ENCODE measurements at places on chromosomes 5 and 9. TPM values are rescaled to one million over a fixed set of nuclear protein-coding genes. Genes with fewer than 3 reads are reported as not detected.

C8G gene
- not detected for total RNA-seq

GABRA1 gene
- not detected for total RNA-seq

LCN12 gene
- total RNA-seq = 0.84 TPM

PTGS1 gene
- total RNA-seq = 0.62 TPM

GAPVD1 gene
- 44.0 TPM for total RNA-seq

BTNL8 gene
- 0.20 TPM for total RNA-seq

- H3K4me3 ChIP-seq = no peak overlapping the region
- H3K27me3 ChIP-seq = peaks cover 22% of the 10 kb centered on the region
- DNase-seq = no peak
- no peak overlapping the region for H3K27ac ChIP-seq
Measured at GRCh38 chr9:133234577-133235322, 25.7 kb upstream of the OBP2B start.

DNA sequence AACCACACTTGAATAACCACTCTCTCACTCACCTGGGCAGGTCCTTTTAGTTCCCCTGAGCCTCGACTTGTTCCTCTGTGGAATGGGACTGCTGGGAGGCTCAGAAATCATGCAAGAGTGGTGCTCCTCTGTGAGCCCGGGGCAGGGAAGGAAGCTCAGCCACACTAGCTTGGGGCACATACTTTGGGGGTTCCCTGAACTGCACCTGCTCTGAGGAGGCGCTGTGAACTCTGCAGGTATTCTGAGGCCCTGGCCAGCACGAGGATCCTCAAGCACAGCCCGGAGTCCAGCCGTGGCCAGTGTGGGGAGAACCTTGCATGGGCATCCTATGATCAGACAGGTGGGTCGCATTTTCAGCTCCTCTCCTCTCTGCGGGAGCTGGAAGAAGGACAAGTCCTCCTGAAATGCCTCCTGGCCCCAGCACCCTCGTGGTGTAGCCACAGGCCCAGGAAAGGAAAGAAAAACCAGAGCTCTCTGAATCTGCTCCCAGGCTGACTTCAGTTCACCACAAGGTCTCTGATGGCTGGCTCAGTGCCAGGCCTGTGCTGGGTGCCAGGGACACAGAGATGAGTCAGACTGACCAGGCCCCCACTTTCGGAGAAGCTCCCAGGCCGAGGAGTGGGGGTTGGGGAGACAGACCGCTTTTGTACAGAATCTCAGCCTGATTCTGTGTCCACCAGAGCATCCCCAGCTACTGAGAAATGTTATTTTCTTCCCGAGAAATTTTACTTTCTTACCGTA lies 11.9 kb downstream of the GLIPR2 start:
- no peak overlapping the region for H3K27ac ChIP-seq
- DNase-seq = peak; percentile 85
- H3K4me1 ChIP-seq = peaks cover 74% of the 10 kb centered on the region
- no peaks in the 10 kb centered on the region for H3K27me3 ChIP-seq

DNA sequence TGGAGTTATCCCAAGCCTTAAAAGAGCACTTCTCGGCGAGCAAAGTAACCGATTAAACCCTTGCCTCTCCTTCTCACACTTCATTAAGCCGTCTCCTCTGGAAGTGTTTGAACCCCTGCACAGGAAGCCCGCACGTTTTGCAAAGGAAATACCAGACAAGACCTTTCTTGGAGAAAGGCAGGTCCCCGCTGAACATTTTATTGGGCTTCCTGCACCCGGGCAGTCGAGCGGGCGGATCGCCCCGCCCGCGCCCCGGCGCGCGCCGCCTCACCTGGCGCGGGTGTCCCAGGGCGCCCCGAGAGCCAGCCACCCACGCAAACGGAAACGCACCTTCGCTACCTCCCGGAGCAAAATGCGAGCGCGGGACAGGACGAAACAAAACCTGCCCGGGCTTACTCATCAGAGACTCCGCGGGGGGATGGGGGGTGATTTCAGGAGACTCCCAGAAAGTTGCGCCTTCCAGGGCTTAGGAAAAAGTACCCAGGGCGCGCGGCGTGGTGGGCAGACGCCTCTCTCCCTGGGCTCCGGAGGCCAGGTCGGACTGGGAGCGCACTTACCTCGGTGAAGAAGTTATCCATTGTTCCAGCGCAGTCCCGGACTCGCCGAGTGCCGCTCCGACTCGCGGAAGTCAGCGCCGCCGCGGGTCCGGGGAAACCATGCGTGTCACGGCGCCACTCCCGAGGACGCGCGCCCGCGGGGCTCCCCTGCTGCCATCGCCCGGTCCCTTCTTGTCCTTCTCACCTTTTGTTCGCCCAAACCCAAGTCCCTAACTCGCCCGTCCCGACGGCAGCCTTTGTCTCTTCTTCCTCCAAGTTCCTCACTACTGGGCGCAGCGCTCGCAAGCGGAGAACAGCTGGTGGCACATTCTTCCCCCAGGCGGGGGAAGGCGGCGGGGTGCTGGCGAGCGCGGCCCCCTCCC lies 598 bp downstream of the MYO10 start:
- H3K4me3 ChIP-seq = peak overlapping the region; percentile 67
- peaks cover 19% of the 10 kb centered on the region for H3K4me1 ChIP-seq
- H3K27ac ChIP-seq = no peak overlapping the region
- H3K27me3 ChIP-seq = peaks cover 87% of the 10 kb centered on the region
- peak; percentile 38 for DNase-seq

GRCh38 chr5:172828911-172829431 lies 5.1 kb upstream of the ERGIC1 start:
- no peaks in the 10 kb centered on the region for H3K36me3 ChIP-seq
- peaks cover 9% of the 10 kb centered on the region for H3K4me1 ChIP-seq
- no peak overlapping the region for H3K4me3 ChIP-seq
- no peaks in the 10 kb centered on the region for H3K27me3 ChIP-seq

DNA sequence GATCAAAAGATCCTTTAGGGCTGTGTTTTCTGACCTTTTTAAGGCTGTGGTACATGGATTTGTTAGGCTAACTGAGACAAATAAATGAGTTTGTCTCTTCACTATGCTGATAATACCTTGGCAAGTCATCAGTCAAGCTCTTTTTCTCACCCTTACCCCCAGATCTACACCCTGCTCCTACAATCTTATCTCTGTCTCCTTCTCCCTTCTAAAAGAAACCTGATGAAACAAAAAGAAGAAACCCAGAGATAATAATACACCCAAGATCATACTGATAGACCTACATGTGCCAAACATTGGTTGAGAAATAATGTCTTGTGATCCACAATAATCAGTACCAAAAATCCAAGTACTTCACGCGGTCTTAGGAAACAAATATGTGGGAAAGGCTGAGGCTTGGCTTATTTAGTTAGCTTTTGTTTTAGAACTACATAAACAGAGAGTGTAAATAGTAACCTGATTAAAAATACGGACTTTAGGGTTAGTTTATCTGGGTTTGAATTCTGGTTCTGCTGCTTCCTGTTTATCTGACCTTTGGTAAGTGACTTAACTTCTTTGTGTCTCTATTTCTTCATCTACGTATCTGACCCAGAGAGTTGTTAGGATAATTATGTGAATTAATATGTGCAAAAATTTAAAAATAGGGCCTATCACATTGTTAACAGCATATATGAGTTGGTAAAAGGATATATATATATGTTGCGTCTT lies 24.8 kb upstream of the PDCD1LG2 start:
- H3K27ac ChIP-seq = no peak overlapping the region
- no peak for DNase-seq
- no peak overlapping the region for H3K4me3 ChIP-seq
- H3K4me1 ChIP-seq = no peaks in the 10 kb centered on the region

DNA sequence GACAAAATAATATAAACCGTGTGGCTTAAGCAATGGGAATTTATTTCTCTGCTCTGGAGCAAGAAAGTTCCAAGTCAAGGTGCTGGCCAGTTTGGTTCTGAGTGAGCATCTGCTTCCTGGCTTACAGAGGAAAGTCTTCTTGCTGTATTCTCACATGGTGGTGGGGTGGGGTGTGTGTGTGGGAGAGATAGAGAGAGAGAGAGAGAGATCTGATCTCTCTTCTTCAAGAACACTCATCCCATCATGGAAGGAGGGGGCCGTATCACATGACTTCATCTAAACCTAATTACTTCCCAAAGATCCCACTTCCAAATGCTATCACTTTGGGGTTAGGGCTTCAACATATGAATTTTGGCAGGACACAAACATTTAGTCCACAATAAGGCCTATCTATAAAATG lies 91.2 kb downstream of the PRR16 start:
- H3K4me1 ChIP-seq = no peaks in the 10 kb centered on the region
- no peaks in the 10 kb centered on the region for H3K36me3 ChIP-seq
- no peaks in the 10 kb centered on the region for H3K27me3 ChIP-seq
- H3K27ac ChIP-seq = no peak overlapping the region

- H3K27me3 ChIP-seq = no peaks in the 10 kb centered on the region
- peaks cover 2% of the 10 kb centered on the region for H3K36me3 ChIP-seq
- peak overlapping the region; percentile 79 for H3K4me3 ChIP-seq
- no peak overlapping the region for H3K27ac ChIP-seq
Measured at GRCh38 chr9:34380511-34381315, 4.0 kb upstream of the MYORG start.

GRCh38 chr5:88870285-88870684 lies 12.7 kb downstream of the MEF2C start:
- no peak overlapping the region for H3K4me3 ChIP-seq
- peaks cover 2% of the 10 kb centered on the region for H3K4me1 ChIP-seq
- H3K27ac ChIP-seq = no peak overlapping the region
- peaks cover 17% of the 10 kb centered on the region for H3K27me3 ChIP-seq

GRCh38 chr5:141879941-141880738 lies 1.9 kb upstream of the PCDH1 start:
- H3K27ac ChIP-seq = no peak overlapping the region
- peaks cover 87% of the 10 kb centered on the region for H3K27me3 ChIP-seq
- DNase-seq = no peak
- no peak overlapping the region for H3K4me3 ChIP-seq

- H3K27me3 ChIP-seq = no peaks in the 10 kb centered on the region
- H3K36me3 ChIP-seq = no peaks in the 10 kb centered on the region
- H3K4me3 ChIP-seq = no peak overlapping the region
- no peaks in the 10 kb centered on the region for H3K4me1 ChIP-seq
Measured at GRCh38 chr5:110018509-110018908, 328.8 kb downstream of the MAN2A1 start.

DNA sequence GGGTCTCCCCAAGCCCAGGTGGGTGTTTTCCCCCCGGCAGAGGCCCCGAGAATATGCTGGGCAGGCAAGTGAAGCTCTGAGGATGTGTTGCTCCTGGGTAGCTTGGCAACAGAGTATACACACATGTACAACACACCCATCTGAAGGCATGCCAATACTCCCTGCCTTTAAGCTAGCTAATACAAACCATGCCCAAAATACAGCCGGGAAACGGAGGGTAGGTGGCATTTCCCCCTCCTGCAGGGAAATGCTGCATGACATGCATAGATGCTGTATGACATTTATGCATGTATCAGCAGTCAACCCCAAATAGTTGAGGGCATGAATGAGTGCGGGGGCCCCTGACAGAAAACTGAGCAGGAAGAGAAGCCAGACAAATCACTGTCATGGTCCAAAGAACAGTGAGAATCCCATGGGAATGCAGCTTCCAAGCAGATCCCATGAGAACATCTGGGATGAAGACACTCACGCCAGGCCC lies 614.1 kb downstream of the EBF1 start:
- no peaks in the 10 kb centered on the region for H3K36me3 ChIP-seq
- no peak overlapping the region for H3K4me3 ChIP-seq
- H3K27ac ChIP-seq = no peak overlapping the region

DNA sequence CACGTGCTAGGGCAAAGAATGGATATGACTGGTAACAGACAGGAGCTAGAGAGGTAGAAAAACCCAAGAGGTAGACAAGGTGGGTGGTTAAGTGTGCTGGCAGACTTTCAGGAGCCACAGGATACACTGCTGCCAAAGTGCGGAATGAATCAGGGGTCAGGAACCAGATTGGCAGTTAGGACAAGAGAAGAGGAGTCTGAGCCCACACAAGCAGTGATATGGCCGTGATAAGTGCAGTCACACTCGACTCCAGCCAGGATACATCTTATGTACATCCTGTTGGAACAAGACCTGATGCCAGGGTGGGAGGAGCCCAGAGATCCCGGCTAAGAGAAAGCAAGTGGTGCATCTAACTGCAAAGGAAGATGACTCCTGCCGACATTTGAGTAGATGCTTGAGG lies 10.0 kb downstream of the SLIT3 start:
- H3K4me1 ChIP-seq = no peaks in the 10 kb centered on the region
- no peak overlapping the region for H3K4me3 ChIP-seq
- DNase-seq = no peak
- H3K27ac ChIP-seq = no peak overlapping the region
- no peaks in the 10 kb centered on the region for H3K36me3 ChIP-seq
- peaks cover 8% of the 10 kb centered on the region for H3K27me3 ChIP-seq

- no peak overlapping the region for H3K4me3 ChIP-seq
- no peak for DNase-seq
- no peak overlapping the region for H3K27ac ChIP-seq
- no peaks in the 10 kb centered on the region for H3K27me3 ChIP-seq
Measured at GRCh38 chr9:120592210-120592609, 12.2 kb upstream of the CDK5RAP2 start.

DNA sequence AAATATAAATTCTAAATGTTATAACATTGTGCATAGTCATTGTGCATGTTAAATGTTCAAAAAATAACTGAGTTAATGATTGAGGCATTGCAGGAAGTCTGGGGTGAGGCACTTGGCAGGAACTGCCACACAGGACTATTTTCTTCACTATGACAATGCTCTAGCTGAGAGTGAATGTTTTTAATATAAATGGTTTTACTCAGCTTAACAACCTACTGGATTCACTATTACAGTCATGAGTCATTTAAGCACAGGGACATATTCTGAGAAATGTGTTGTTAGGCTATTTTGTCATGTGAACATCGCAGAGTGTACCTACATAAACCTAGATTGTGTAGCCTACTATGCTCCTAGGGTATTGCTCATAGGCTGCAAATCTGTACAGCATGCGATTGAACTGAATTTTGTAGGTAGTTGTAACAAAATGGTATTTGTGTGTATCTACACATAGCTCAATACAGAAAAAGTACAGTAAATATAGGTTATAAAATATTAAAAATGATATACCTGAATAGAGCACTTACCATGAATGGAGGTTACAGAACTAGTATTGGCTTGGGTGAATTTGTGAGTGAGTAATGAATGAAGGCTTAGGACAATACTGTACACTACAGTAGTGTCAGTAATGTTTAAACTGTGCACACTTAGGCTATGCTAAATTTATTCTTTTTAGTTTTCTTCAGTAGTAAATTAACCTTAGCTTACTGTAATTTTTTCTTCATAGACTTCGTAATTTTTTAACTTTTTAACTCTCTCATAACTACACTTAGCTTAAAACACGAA lies 346.1 kb upstream of the PTGER4 start:
- DNase-seq = no peak
- peaks cover 6% of the 10 kb centered on the region for H3K4me1 ChIP-seq
- H3K4me3 ChIP-seq = no peak overlapping the region
- H3K27me3 ChIP-seq = peaks cover 3% of the 10 kb centered on the region

- no peak for DNase-seq
- no peaks in the 10 kb centered on the region for H3K36me3 ChIP-seq
- H3K27me3 ChIP-seq = peaks cover 4% of the 10 kb centered on the region
- H3K27ac ChIP-seq = no peak overlapping the region
- no peaks in the 10 kb centered on the region for H3K4me1 ChIP-seq
Measured at GRCh38 chr5:56639476-56639875, 175.9 kb upstream of the MAP3K1 start.

DNA sequence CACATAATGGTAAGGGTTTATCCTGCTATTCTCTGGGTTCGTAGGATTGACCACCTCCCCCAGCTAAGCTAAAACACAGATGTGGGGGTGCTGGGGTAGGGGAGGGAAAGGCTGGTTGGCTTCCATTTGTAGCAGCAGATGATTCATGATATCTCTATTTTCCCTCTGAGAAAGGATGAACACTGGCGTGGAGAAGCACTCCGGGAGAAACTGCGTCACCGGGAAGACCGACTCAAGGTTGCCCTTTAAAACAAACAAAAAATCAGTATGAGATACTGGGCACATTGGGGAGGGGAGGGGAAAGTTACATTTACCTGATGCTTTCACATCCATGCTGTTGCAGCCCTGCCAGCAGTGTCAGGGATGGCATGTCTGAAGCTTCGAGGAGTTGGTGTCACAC lies 28.2 kb downstream of the RAB14 start:
- H3K4me3 ChIP-seq = no peak overlapping the region
- peaks cover 10% of the 10 kb centered on the region for H3K4me1 ChIP-seq
- H3K27ac ChIP-seq = peak overlapping the region; percentile 42
- no peaks in the 10 kb centered on the region for H3K27me3 ChIP-seq
- peaks cover 37% of the 10 kb centered on the region for H3K36me3 ChIP-seq

Data from activated naive CD8-positive, alpha-beta T cell treated with anti-CD3 and anti-CD28 coated beads for 36 hours (primary cell).